ENCODE measurements at places on chromosomes 3 and 15.

- no peak for DNase-seq
Observed at GRCh38 chr3:158200955-158201354, 91.1 kb downstream of the RSRC1 start.

DNA sequence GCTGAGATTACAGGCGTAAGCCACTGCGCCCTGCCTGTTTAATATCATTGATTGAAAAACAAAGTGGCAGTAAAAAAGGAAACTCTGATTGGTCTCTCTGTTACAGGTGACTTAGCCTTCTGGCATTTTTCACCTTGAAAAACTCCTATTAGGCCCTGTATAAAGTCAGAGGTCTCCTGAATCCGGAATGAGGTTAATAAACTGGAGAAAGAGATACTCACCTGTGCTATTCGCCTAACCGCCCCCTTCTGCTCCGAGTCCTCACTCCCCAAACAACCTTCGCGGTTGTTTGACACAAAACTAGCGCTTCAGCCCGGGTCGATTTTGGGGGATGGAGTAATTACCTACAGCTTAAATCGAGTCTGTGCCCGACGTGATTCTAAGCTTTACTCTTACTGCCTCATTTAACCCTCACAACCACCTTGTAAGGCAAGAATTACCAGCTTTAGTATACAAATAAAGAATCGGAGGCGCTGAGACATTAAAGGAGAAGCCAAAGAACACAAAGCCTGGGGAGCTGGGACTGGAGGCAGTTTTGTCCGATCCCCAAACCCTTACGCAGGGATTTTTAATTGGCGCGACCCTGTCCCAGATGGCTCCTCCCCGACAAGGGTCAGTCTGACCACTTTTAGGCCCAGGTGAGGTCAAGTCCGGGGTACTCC, 441 bp downstream of the CEP70 start:
- DNase-seq, result no peak

DNA sequence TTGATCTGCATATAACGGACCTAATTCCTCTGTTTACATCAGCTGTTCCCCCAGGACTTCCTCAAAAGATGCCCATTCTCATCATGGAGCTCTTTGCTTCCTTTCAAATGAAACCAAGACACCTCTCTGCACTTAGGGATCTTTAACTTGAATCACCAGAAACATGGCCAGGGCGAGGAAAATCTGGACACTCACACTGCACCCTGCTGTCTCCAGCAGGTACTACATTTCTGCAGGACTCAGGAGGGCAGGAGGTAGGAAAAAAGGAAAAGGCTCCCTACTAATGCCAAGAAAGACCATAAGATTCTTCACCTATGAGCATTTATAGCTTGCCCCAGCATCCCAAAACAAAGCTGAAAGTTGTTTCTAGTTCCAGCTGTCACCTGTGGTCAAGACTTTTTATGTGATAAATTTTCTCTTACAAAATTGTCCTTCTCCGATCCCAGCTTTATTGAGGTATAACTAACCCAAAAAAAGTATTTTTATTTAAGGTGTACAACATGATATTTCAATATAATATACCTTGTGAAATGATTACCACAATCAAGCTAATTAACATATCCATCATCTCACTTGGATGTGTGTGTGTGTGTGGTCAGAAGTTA, 87.3 kb upstream of the C15orf61 start:
- no peak for DNase-seq

GRCh38 chr3:117052395-117052794, 342.8 kb downstream of the TUSC7 start:
- DNase-seq, result no peak

DNA sequence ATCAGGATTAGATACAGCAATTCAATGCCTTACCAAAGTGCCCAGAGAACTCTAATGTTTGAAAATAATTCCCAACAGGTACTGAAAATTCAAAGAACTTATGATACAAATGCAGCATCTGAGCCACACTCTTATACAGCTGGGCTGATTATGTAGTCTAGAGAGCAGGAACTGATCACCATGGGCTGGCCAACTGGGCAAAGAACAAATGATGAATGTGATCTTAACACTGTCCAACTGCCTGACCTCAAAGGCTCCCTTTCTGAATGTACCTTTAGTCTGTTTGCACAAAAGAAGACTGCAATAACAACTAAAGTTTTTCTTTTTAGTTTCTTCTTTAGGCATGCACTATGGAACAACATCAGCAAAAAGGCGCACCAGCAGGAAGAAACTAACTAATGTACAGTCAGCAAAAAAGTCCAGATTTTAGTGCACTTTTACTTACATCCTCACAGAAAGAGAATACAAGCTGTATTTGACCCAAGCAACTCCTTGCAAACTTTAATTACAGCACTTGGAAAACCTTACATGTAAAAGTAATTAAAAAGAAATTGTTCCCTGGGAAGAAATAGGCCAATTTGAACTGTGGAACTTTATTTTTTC, 1095.1 kb downstream of the IGSF11 start:
- no peak for DNase-seq

GRCh38 chr3:10964537-10965167, 27.9 kb upstream of the SLC6A1 start:
- no peak for DNase-seq

GRCh38 chr3:38988955-38989354, 62.8 kb downstream of the SCN11A start:
- DNase-seq, result no peak

DNA sequence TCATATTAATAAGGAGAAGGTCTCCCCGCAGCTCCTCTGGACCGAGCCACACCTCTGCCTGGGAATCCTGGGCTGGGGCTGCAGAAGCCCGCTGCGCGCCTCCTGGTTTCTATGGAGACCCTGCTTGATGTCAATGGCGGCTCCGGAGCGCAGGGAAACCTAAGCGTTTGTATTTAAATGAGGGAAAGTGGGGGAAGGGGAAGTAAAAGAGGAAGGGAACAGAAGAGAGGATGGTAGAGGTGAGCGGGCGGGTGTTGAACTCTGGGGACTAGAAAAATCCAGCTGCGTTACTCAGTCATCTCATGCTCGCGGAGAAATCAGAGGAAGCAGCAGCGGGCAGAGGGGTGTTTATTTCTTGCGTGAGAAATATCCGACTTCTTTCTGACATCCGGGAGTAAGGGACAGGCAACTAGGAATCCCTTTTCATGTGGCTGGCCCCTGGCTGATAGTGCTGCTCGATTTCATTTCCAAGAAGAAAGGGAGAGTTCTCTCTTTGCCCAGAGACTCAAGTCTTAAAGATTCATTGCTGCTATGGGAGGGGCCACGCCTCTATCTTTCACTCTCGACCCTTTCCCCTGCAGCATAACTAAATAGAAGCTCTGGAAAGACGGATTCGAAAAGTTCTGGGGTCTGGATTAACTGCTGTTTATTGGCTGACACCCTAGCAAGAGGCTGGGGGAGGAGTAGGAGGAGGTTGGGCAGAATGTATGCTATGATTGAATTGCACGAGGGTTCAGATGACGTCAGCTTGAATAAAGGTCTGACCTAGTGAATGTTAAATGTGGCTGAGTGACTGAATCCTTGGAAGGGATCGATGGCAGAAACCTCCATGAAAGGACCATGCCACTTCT, 110.5 kb upstream of the GAP43 start:
- DNase-seq, result no peak

DNA sequence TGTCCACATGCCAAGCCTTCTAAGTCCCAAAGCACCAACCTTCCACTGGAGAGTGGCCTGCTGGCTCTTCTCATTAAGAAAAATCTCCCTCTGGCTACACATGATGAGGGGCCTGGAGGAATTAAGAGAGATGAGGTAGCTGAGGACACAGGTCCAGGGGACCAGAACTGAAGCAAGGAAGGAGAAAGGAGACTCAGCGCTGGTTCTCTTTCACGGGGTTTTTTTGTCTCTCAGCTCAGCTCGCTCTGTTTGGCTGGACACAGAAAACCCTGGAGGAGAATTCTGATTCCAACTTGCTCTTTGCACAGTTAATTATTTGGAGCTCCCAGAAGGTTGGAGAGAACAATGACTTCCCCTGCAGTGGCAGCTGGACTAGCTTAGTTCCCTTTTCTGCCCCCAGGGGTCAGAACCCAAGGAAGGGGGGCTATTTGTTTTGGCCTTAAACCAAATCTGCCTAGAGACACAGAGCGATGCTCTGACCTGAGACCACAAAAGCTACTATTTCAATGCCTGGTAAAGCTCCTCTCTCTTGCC, 507.6 kb downstream of the FHIT start:
- no peak for DNase-seq

- DNase-seq, result no peak
Observed at GRCh38 chr15:66783314-66783713, 81.3 kb downstream of the SMAD6 start.

DNA sequence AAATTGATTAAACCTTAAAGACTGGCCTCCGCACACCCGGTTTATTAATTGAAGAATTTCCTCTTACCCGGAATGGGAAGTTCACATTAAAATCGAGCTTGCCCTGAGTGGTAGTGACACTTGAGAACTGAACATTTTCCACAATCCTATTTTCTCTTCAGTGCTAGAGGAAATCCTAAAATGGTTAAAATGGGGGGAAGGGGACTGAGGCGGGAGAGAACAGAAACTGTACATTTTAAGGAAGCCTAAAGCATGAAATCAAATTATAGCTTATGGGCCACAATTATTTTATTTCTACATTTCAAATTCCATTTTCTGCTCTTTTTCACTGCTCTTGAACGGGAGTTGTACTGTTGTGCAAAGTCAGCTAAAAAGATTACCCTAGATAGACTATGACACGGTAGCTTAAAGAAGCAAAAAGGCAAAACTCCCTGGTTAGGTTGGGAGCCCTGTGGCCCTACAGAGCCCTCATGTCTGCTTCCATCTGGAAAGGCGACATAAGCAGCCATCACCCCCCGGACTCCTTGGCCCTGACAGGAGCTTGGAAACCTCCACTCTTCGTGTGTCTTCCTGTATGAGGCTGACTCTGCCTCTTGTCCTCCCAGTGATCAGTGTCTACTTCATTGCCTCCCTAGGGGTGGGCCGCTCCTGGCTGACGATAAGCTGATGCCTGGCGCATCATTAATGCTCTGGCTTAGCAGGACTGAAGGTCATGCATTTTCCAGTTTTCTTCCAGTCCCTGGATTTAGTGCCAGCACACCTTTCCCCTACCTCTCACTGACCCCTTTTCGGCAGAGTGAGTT, 79.3 kb downstream of the EEFSEC start:
- no peak for DNase-seq

DNA sequence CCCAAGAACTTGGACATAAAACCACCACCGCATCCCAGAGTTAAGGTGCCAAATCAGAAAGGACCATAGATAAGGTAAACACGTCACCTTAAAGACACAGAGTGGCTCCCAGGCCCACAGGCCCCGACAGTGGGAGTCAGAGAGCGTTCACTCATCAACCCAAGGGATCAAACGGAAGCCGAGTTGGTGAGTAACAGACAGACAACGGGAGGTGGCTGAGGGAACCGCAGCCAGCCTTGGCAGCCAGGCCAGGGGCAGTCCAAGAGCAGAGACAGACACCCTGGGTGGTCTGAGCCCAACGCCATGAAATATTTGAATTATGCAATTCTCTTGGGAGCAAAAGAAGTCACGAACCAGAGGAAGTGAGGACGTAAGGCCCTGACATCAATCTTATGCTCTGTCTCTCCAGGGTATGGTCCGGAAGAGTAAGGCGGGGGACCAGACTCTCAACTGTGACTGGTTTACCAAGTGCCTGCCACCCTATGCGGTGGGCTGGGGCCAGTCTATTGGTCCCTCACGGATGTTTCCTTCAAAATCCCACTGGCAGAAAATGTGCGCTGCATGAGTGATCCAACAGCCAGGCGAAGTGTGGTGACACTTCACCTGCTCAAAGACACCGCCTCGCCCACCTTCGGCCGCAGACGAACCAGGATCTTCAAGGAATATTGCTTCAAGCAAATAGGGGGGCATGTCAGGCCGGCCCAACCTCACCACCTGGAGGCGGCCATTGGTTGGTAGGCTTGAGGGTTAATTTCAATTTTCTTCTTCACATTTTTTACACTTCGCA, 34.3 kb downstream of the TMEM44 start:
- no peak for DNase-seq

DNA sequence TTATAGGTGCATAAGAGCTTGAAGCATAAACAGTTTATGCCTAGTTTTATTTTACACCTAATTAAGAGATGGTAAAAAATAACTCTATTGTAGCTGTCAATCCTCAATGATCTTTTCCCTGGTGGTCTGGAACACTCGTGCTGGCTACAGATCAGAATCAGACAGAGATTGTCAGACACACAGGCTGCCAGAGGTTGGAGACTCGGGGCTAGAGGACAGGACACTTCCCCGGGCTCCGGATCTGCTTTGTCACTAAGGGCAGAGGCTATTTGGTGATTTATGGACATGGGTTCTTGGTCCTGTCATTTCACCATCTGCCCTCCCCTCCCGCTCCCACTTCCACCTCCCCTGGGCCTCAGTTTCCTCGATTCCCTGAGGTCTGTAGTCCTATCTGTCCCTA, 16.5 kb upstream of the FAM174B start:
- no peak for DNase-seq

GRCh38 chr3:22241110-22241509, 490.1 kb upstream of the ZNF385D start:
- no peak for DNase-seq

GRCh38 chr3:49877716-49878115, 8.0 kb upstream of the CAMKV start:
- no peak for DNase-seq

- DNase-seq, result no peak
Observed at GRCh38 chr3:170739410-170739809, 130.6 kb downstream of the RPL22L1 start.

DNA sequence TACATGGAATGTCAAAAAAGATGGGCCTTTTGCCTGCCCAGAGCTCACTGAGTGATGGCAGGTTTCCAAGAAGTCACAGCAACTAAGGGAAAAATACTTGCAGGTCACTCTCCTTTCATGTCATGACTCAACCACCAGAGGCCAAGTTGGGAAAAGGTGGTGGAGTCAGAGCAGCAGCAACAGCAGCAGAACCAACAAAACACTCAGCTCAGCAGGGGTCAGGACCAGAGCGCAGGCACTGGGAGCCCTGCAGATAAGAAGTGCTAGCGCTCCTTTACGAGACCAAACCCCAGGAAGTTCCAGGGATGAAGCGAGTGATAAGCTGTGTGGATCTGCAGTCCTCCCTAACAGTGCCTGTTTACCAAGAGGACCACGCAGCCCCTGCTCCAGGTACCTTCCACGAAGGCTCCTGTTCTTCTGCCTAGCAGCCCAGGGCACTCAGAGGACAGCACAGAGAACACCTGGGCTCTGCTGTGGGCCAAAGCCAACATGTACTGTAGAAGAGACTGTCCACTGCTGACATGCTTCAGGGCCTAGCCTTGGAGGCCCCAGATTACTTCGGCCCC, 26.0 kb downstream of the POC1A start:
- no peak for DNase-seq

DNA sequence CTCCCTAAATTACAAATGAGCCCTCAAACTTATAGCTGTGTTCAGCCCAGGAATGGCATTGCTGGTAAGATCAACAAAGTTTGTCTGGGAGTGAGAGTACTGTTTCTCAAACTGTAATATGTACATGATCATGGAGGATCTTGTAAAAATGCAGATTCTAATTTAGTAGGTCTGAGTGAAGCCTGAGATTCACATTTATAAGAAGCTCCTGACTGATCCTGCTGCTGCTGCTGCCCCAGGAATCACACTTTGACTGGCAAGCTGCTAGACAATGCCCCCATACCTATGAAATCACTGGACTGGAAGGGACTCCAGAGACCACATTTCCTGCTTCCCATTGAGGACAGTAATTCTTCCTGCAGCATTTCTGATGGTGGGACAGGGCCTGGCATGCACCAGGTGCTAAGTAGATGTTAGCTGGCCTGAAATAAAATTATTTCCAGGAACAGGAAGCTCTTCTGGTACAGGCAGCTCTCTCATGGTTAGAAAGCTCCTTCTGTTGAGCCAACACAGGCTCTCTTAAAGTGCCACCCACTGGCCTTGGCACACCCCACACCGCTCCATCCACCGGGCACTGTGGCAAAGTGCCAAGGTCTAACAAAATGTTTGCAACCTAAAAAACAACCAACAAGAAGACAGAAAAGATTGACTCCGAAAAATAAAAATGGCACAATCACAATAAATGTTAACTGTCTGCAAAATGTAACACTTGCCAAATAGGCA, 36.7 kb upstream of the ZNF710 start:
- no peak for DNase-seq
